Hematopoietic multipotent progenitor cell treated with erythropoietin and hydrocortisone succinate and interleukin-3 and kit ligand, for 8 days (in vitro differentiated cells): ENCODE measurements at places on chromosomes 5 and 9.

- DNase-seq = no peak
Measured at GRCh38 chr9:35190203-35190602, 28.4 kb downstream of the UNC13B start.

GRCh38 chr5:42595597-42595996 lies 161.0 kb upstream of the CCDC152 start:
- DNase-seq = no peak

GRCh38 chr9:91867740-91868139 lies 82.3 kb downstream of the ROR2 start:
- no peak for DNase-seq

DNA sequence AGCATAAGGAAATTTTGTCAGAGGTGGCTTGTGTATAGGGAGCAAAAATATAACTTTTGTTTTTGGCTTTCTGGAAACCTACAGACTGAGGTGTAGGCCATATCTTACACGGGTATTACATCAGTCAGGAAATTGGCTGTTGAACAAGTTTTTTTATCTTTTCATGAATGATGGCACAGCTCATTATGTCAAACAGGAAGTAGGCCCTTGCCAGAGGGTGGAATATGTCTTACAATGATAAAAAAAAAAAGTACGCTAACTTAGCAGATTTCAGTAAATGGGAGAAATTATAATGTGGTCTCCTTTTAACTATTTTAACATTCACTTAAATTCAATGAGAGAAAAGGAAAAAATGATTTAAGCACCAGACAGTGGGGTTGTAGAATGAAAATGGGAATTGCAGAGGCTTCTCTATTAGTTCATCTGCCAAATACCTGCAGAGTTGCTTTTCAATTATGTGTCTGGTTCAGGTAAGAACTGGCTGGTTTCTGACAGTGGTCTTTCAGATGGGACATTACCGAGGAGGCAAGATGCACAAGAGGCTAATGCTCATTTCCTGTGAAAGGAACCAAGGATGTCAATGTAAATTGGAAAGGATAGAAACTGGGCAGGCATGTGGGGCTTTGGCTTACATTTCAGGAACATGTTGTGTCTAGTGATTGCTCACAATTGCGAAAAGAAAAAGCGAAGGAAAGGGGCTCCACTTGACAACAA lies 169.9 kb downstream of the NNT start:
- peak; percentile 87 for DNase-seq

- no peak for DNase-seq
Measured at GRCh38 chr9:18009902-18010301, 431.0 kb downstream of the SH3GL2 start.

DNA sequence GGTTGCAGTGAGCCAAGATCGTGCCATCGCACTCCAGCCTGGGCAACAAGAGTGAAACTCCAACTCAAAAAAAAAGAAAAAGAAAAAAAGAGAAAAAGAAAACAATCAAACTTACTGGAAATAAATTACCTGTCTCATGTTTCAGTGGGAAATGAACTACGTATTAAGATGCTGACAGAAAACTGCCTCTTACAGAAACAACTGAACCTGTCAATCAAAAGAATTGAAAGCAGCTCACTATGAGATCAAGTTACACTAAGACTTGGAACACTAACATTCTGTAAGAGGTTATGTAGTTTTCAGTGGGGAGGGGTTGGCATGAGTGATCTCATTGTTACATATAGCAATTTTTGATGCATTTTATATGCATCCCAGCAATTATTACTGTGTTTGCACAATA lies 64.4 kb upstream of the SPATA31E1 start:
- no peak for DNase-seq

DNA sequence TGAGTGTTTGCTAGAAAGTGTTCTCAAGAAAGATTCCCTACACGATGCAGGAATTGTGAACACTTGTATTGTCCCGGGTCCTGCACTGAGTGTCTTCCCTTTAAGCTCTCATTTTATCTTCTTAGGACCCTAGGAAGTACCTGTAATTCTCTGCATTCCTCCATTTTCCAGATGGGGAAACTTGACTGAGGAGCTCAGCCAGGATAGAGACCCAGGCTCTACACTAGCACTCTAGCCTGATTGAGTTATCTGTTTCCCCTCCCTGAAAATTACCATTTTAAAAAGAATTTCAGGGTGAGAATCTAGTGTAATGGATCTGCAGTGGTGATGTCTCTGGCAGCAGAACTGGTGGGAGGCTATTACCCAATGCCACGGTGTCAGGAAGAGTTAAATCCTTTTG lies 453.9 kb downstream of the KDM4C start:
- no peak for DNase-seq

DNA sequence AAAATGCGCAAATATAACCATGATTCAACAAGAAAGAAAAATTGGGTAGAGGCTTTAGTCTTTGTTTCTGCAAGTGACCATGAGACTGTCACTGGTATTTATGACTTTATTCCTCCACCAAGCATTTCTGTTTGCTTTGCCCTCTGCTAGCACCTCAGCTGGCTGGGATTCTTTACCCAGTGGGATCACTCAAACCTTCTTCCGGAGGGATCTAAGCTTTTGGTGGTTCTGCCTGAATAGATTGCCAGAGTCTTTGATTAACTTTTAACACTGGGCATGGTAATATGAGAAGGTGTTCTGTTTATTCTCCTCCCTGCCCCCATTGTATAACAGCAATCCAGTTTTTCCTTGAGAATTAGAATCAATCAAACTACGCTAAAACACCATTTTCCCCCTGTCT lies 59.1 kb upstream of the FBN2 start:
- no peak for DNase-seq

DNA sequence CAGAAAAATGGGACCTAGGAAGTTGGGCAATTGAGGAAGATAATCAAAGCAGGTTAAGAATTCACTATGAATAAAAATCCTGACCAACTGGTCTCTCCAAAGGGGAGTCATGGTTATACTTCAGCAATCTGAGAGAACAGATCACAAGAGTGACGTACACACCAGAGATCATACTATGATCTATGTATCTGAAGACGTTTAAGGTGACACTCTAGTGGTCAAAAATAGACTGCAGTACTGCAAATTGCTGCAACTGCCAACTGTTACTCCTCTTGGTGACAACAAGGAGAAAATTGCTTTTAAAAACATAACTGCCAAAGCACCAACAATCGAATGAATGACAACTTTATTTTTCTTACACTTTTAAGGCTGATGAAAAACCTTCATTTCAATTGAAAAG lies 4.9 kb downstream of the AK6 start:
- DNase-seq = peak; percentile 72
